Heart right ventricle (tissue), 16 donors: ENCODE measurements at places on chromosomes 2 and 18. TPM values are rescaled to one million over a fixed set of nuclear protein-coding genes. Genes with fewer than 3 reads are reported as not detected.

The NAT8 gene
- not detected for total RNA-seq

The ARHGAP25 gene
- 2.7 TPM for total RNA-seq

The STK25 gene
- 66.1 TPM for total RNA-seq

The LRRC30 gene
- not detected for total RNA-seq

The RAB27B gene
- total RNA-seq, result 0.06 TPM

The PUM2 gene
- 60.1 TPM for total RNA-seq

The AQP12A gene
- total RNA-seq, result not detected

The CD8A gene
- 0.19 TPM for total RNA-seq

The TUBA3E gene
- 4.1 TPM for total RNA-seq

The HOXD8 gene
- 0.37 TPM for total RNA-seq

The G6PC2 gene
- total RNA-seq, result not detected

The FARSB gene
- total RNA-seq, result 21.2 TPM

The IL1R2 gene
- total RNA-seq, result 0.34 TPM

The HOXD9 gene
- not detected for total RNA-seq

The IL36A gene
- not detected for total RNA-seq

The TRIM43 gene
- total RNA-seq, result not detected

The RFX8 gene
- 0.22 TPM for total RNA-seq

The MAPK4 gene
- total RNA-seq, result 29.6 TPM

The ZNF804A gene
- total RNA-seq, result not detected

The ANTXR1 gene
- 25.1 TPM for total RNA-seq

The STAT4 gene
- total RNA-seq, result 1.8 TPM

The SERPINB12 gene
- not detected for total RNA-seq

The TFPI gene
- 19.0 TPM for total RNA-seq

The KCNG2 gene
- 0.79 TPM for total RNA-seq

The CCDC148 gene
- 0.67 TPM for total RNA-seq

The PAIP2B gene
- total RNA-seq, result 55.7 TPM

The NOL4 gene
- total RNA-seq, result 0.38 TPM

The ELOA2 gene
- not detected for total RNA-seq

The EGR4 gene
- total RNA-seq, result not detected

The SLC5A7 gene
- total RNA-seq, result 0.11 TPM

The SLC23A3 gene
- total RNA-seq, result 0.30 TPM

The ADAM23 gene
- 64.8 TPM for total RNA-seq

The LOXHD1 gene
- total RNA-seq, result 0.92 TPM

The CDK5R2 gene
- not detected for total RNA-seq

The SPATA3 gene
- total RNA-seq, result not detected
